ENCODE measurements at places on chromosomes 7 and 10.
A peak's percentile ranks its signal among the peaks of the same experiment; 100 is the strongest.

DNA sequence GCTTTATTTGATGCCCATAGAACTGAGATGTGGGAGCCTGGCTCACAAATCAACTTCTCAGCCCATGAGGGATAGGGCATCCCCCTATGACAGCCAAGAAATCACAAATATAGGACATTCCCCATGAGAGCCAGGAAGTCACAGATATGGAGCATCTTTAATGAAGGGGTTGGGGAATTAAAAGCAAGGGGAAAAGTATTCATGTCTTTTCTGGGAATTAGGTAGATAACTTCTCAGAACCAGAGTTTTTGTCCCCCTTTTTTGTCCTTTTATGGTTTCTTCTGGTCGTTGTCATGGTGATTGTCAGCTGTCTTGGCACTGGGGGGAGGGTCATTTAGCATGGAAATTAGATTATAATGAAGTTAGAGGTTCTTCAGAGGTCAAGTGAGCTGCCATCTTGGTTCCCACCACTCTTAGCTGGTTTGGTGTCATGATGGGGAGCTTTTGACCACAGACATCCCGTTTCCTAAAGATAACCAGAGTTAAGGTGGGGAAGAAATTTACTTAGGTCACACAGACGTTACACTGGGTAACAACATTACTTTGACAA lies 56.9 kb downstream of the NOD1 start:
- DNase-seq = no peak

DNA sequence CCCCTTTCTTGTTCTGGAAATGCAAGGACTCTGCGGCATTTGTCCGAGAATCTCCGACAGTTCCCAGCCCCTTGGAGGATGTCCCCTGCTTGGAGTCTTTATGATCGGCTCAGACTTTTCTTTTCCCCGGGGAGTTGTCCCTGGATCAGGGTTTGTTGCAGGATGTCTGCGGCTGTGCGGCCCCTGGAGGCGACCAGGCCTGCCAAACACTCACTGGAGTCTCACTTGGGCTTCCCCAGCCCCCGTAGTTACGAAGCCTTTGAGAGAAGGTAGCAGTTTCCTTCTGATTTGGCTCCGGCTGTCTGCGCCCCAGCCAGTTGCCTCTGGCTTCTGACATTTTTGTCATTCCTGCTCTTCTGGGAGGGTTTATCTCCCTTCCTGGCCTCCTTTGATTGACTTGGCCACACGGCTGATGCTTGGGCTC lies 16.1 kb downstream of the COL26A1 start:
- DNase-seq = no peak

DNA sequence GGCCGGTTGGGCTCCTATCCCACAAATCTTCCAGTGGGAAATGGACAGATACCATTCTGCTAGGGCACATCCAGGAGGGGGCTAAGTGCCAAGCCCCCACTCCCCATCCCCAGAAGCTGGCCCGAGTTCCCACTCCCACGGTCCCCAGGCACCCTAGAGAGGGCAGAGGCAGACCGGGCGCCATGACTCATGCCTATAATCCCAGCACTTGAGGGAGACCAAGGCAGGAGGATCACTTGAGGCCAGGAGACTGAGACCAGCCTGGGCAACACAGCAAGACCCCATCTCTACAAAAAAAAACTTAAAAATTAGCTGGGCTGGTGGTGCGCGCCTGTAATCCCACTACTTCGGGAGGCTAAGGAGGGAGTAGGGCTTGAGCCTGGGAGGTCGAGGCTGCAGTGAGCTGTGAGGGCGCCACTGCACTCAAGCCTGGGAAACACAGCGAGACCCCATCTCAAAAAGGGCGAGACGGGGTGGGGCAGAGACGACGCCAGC lies 870 bp downstream of the GNA12 start:
- no peak for DNase-seq

DNA sequence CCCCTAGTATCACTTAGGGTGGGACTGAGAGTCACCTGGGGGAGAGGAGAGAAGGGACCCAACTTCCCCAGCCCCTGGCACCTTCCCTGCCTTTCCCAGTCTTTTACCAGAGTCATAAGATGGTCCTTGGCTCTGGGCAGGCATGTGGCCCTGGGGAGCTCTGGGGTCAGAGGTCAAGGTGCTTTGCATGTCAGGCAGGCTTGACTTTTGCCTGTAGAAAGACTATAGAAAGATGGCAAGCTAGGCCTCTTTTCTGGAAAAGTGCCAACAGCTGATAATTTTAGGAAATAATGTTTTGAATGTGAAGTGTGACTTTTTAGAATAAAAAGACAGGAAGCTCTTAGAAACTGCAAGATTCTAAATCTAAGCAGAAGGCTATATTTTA lies 67.5 kb downstream of the MKI67 start:
- DNase-seq = no peak

- no peak for DNase-seq
Measured at GRCh38 chr10:34075254-34075926, 739.7 kb downstream of the PARD3 start.

DNA sequence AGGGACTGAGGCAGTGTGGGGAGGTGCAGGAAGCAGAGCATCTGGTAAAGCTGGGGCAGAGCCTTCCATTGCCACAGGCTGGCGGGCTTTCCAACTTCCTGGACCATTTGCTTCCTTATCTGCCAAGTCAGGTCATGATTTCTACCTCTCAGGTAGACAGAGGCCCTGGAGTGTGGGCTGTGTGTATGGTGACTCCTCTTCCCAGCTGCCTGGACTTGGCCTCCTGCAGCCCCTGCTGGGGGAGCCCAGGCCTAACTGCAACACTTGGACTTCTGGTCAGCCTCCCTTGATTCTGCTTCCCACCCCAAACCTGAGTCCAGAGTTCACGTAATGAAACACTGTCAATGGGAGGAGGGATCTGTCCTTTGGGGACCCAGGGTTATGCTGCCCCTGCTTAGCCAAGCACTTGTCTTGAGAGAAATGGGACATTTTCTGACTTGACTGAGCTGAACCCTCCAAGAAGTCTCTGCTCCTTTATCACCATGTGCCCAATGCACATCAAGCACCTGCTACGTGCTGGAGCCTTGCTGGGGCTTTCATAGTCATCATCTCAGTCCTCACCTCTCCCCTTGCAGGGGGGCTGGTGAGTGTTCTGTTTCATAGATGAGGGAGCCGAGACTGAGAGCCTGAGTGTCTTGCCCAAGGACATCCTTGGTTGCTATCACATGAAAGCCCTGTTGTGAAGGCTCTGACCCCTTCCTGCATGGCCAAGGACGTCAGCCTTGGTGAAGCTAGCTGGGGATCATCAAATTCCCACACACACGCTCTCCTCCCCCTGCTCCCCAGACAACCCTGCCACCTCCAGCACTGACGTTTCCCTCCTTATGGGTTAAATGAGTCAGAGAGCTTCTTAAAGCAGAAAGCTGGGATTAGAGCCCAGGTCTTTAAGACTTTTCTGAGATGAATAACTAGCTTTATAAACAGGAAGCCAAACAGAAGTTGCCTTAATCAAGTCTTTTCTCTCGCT lies 3.4 kb downstream of the CLEC2L start:
- no peak for DNase-seq

- DNase-seq = no peak
Measured at GRCh38 chr7:20013536-20013935, 203.6 kb downstream of the MACC1 start.

- DNase-seq = no peak
Measured at GRCh38 chr10:74771054-74771453, 55.3 kb upstream of the KAT6B start.

DNA sequence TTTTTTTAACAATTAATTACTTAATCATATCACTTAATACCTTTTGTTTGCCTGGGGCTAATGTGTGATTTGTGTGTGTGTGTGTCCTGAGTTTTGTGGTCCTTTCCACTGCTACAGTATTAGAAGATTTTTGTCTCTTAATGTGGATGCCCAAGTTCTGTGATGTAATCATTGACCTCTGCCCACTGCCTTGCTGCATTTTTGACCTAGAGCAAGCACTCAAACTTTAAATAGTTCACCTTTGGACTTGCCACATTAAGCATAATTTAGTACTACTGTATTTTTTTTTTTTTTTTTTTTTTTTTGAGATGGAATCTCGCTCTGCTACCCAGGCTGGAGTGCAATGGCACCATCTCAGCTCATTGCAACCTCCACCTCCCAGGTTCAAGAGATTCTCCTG lies 52.7 kb downstream of the VCL start:
- DNase-seq = no peak

DNA sequence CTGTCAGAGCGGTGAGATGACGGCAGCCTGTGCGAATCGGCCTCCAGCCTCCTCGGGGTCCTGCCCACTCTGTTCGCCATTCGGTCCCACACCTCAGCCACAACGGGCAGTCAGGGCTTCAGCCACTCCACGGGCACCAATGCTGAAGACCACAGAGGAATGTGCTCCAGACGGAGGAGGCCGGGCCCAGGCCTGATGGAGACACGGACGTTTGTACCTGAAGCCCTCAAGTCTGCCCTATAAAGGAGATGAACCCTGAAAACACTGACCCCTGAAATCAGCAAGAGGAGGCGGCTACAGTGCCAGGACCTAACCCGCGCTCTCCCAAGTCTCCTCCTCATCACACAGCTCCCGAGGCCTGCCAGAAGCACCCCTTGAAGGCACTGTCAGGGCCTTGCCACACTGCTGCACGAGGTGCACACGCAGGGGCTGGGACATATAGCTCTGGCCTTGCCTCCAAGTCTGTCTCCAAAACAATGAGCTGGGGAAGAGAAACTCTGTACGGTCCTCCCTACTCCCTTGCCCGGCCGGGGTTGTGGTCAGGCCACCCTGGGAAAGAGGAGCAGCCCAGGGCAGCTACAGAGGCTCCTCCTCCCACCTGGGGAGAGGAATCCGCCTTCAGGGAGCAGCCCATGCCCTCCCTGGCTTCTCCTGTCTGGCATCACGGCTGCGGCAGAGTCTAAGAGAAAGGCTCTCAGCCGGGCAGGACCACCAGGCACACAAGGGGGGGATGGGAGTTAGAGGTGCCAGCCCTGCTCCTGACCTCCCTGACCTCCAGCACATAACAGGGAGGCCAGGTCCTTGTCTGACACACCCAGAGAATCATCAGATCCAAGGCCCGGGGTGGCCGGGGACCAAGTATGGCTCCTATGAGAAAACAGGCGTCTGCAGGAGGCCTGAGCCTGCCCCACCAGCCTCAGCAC lies 310.1 kb downstream of the PTPRN2 start:
- no peak for DNase-seq

DNA sequence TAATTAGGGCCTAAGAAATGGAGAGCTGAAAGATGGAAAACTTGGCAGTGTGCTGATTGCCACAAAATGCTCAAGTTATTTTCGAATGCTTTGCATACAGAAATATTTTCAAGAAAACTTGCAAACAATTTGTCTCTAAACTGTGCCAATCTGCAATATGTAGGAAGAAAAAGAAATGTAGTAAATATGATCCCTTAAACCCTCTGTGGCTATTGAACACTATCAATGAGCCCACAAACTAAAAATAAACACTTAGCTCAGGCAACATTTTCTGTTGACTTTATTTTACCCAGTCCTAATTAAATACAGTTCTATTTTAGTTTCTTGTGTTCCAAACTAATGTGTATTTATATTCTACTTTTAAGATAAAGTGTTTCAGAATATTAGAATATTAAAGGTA lies 342.1 kb downstream of the SEMA3D start:
- no peak for DNase-seq

GRCh38 chr7:49775065-49775948 lies 1.9 kb downstream of the VWC2 start:
- DNase-seq = no peak

DNA sequence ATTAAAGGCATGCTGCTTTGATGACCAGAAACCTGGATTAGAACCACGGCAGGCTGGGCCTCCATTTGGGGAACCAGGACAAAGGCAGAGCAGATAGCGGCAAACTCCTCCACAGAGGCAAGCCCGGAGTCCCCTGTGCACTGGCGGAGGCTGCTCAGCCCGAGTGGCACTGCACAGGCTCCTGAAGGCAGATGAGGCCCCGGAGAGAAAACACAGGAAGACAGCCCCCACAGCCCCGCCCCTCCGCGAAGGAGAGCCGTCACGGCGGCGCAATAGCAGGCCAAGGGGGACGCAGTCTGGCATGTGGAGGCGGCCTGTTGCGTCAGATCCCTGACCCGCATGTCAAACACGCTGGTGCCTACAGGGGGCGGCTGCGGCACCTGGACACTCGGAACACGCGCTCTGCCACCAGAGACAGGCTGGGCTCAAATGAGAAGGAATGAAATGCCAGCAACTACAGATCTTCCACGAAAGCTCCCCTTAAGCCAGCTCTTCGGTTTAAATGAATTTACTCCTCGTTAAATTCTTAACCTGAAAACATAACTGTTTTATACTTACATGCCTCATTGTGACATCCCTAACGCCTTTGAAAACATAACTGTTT lies 128.5 kb downstream of the MAD1L1 start:
- peak; percentile 42 for DNase-seq

DNA sequence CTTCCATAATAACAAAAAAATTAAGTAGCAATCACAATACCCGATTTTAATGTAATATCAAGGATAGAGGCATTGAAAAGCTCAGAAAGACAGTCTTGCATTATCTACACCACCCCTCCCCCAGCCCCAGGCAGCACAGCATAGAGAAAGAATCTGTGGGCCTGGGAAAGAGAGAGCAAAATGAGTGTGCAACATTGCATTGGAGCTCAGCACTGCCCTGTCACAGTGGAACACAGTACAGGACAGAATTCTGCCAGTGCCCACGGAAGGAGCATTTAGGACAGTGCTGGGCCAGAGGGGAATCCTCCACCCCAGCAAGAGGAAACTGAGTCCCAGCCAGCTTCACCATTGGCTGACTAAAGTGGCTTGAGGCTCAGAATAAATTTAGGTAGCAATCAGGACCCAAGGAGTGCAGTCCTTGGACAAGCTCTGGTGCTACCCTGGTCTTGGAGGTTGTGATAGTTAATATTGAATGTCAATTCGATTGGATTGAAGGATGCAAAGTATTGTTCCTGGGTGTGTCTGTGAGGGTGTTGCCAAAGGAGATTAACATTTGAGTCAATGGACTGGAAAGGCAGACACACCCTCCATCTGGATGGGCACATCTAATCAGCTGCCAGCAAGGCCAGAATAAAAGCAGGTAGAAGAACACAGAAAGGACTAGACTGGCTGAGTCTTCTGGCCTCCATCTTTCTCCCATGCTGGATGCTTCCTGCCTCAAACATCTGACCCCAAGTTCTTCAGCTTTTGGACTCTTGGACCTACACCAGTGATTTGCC lies 234.4 kb downstream of the ANK3 start:
- DNase-seq = no peak

- no peak for DNase-seq
Measured at GRCh38 chr7:128894101-128894440, 16.4 kb downstream of the KCP start.

- no peak for DNase-seq
Measured at GRCh38 chr10:117312430-117312829, 62.8 kb downstream of the PDZD8 start.

DNA sequence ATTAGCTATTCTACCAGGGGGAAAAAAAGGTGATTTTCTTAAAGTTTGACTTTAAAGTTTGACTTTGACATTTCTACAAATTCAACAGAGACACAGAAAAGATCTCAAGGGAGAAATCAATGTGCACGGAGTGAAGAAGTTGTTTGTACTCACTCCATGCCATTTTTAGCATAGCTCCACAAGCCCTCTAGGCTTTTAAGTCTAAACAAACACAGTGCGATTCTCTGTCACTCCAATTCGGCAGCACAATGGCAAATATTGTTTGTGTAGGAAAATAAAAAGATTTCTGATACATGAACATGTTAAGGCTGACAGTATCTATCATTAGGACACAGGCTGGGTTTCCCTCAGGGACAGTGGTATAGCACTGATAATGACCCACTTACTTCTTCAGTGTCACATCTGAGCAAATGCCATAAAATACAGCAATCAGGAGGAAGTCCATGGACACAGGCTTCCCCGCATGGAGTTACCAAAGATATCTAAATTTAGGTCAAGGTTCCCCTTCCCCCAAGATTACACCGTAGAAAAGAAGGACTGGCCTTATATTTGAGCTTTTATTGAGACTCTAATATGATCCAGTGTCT lies 28.0 kb downstream of the GSAP start:
- DNase-seq = no peak

GRCh38 chr7:35253710-35254495 lies at the start of gene TBX20:
Gene TBX20, minus strand, starts transcription at chr7:35254100. Its CDS starts 480 bp downstream, at chr7:35253620.
- no peak for DNase-seq

All from activated gamma-delta T cell treated with Interleukin-2 at 50 U/mL for 16 hours (primary cell).